ENCODE measurements at places on chromosomes 13 and 19. TPM values are rescaled to one million over a fixed set of nuclear protein-coding genes. Genes with fewer than 3 reads are reported as not detected.

DNA sequence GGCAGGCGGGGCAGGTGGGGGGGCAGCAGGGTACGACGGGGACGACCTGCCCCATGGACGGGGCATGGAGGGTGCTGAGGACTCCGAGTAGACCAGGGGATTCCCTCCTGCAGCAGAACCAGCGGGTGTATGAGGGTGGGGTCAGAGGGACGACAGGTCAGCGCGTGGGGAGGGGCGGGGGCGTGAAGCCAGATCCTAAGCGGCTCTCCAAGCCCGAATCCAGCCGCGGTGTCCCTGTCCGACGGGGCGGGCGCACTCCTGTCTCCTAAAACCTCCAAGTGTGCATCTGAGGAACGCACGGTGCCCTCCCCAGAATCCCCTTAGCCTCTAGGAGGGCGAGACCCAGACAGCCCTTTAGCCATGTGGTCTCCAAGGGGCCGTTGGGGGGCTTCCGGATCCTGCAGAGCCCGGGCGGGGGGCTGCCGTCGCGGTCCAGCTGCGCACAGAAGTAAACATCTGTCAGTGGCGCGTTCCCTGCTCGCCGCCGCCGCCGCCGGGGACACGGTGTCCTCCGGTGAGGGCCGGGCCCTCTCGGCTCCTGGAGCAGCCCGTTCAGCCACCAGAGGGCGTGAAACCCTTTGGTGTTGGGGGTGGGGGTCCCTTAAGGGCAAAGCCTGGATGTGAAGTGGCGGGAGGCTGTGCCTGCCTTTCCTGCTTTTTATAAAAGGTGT is 730 bp downstream of the NRTN start:
- DNase-seq = peak; percentile 34

- no peak for DNase-seq
Observed at GRCh38 chr13:50236898-50237318, 221.7 kb downstream of the KCNRG start.

GRCh38 chr13:43363156-43363953 is 340.0 kb downstream of the DNAJC15 start:
- DNase-seq = peak; percentile 83

DNA sequence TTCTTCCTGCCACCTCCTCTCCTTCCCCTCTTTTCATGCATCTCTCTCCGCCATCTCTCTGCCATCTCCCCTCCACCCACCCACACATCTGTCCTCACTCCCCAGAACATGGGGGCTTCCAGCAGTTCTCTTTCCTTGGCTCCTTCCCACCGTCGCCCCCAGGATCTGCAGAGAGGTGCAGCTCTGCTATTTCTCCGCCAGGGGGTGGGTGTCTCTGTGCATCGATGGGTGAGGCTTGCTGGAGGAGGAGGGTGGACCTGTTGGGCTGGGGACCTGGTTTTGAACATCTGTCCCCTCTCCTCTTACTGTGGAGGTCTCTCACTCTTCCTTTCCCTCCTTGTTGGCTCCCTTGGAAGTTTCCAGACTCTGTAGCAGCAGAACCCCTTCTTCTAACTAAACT is 51.7 kb downstream of the MYH14 start:
- no peak for DNase-seq

The FGF9 gene
- not detected for total RNA-seq

DNA sequence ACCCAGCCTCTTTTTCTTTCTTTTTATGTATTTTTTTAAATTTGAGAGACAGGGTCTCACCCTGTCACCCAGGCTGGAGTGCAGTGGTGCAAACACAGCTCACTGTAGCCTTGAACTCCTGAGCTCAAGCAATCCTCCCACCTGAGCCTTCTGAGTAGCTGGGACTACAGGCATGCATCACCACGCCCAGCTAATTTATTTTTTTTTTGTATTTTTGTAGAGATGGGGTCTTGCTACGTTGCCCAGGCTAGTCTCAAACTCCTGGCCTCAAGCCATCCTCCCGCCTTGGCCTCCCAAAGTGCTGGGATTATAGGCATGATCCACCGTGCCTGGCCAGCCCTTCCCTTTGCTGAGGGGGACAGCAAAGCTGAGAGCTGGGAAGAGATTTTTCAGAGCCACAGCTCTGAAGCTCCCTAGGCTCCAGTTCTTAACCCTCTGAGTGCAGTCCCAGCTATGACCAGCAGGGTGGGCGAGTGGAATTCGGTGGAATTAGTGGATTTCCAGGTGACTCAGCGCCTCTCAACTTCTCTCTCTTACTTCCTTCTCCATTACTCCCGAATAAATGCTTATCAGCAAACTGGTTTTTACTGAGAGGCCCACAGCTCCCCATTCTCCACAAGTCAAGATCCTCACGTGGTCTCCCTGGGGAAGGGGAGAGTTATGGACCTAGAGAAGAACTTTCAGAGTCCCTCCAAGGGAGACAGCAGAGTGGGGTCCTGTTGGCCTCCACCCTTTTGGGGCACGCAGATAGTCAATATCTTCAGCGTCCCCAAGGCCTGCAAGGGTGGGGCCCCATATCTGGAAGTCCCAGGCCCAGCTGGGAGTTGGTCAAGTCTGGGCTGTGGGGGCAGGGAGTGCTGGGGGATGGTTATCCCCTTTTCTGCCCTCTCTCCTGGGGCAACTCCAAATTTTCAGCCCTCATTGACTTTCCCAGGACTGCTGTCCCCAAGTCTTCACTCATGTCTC is 1.2 kb downstream of the BLVRB start:
- peak; percentile 84 for DNase-seq

DNA sequence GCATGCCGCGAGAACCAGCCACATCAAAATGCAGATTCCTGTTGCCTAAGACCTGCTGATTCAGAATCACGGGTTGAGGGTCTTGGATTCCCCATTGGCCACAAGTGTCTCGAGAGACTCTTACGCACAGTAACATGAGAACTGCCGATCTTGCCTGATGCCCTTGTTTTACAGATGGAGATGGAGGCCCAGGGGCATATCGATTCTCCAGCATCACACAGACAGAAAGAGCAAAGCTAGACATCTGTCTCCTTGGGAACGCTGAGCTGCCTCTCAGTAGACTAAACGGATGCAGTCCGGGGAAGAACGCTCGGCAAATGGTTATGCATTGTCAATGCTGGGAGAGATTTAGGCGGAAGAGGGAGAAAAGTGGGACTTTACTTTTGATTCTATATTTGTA is 5.4 kb downstream of the NLRP12 start:
- DNase-seq = no peak

DNA sequence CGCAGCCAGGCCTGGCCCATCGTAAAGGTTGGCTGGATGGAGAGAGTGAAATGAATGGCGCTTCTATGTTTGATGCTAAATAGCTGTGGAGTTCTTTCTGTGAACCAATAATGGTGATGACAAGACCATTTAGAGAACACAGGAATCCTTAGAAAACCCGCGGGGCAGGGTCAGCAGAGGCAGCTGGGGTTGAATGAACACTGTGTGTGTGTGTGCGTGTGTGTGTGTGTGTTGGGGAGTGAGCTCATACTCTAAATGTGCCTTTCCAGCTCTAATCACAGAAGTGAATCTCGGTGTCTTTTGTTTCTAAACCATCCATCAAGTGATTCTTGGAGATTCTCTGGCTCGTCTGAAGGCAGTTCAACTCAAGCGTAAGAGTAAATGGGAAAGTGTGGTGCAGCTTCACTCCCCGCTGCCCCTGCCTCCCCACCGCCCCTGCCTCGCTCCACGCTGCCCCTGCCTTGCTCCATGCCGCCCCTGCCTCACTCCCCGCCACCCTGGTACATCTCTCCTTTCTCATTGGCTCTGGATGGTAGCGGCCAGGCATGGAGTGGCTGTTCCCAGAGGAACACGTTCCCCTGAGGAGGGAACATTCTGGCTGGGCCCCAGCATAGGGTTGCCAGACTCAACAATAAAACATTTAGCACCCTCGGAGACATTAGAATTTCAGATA is 21.2 kb downstream of the TMPRSS9 start:
- DNase-seq = no peak

GRCh38 chr19:5058521-5059212 is 89.8 kb downstream of the KDM4B start:
- no peak for DNase-seq

The ZSWIM9 gene
- total RNA-seq = 8.6 TPM

DNA sequence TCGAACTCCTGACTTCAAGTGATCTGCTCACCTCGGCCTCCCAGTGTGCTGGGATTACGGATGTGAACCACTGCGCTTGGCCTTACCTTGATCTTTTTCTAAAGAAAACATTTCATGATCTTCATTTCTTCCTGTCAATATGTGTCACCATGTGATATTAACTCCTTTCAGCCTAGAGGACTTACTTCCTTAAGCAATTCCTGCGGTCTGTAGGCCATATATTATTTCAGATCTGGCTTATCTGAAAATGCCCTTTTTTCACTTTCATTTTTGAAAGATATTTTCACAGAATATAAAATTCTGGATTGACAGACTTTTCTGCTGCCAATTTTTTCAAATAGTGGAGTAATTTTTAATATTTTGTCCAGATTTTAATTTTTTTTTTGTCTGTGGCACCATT is 2.0 kb upstream of the GPR32 start:
- DNase-seq = no peak

DNA sequence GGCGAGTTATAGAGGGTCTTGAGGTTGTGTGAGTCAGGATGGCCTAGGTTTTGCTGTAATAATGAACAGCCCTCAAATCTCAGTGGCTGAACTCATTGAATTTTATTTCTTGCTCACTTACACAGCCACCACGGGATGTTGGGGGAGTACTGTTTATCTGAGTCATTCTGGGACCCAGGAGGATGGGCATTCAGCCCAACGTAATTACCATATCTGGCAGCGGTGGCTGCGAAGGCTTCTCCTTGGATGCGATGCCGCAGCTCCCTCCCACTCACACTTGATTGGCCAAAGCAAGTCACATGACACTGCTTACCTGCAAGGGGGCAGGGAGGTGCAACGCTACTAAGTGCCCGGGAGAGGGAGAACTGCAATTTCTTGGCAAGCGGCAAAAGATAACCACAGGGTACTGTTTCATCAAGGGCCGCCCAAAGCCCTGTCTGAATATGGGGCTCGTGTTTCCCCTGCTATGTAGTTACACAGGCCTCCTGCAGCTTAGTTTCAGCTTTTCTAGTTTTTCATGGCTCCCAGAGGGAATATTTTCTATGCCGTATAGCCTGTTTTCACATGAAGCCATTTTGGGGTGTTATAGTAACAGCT is 19.9 kb downstream of the ZSWIM9 start:
- no peak for DNase-seq

- DNase-seq = no peak
Observed at GRCh38 chr19:53898636-53899341, 10.3 kb upstream of the CACNG7 start.

The SUGP1 gene
- total RNA-seq = 59.9 TPM

The IFI30 gene
- total RNA-seq = 0.74 TPM

The LILRB3 gene
- total RNA-seq = not detected
